Head of caudate nucleus (tissue), 42 donors: ENCODE measurements at places on chromosomes 16 and 17.

- DNase-seq = no peak
Measured at GRCh38 chr16:7268182-7268581, 64.5 kb upstream of the RBFOX1 start.

DNA sequence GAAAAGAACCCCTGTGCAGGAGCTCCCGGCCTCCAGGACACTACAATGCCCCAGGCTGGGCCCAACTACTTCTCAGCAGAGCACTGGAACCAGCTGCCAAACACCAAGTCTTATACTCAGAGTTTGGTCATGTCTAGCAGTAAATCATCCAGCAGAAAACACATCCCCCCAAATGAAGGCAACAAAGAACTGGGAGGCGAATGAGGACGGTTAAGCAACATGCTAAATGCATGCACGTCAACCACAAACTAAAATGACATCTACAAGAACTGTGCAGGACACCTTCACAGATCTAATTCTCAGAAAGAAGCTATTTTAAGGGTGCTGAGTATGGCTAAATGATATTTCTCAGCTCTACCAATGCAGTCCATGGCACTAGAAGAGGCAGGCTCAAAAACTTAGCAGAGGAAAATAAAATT lies 7.6 kb upstream of the IRX5 start:
- DNase-seq = no peak

DNA sequence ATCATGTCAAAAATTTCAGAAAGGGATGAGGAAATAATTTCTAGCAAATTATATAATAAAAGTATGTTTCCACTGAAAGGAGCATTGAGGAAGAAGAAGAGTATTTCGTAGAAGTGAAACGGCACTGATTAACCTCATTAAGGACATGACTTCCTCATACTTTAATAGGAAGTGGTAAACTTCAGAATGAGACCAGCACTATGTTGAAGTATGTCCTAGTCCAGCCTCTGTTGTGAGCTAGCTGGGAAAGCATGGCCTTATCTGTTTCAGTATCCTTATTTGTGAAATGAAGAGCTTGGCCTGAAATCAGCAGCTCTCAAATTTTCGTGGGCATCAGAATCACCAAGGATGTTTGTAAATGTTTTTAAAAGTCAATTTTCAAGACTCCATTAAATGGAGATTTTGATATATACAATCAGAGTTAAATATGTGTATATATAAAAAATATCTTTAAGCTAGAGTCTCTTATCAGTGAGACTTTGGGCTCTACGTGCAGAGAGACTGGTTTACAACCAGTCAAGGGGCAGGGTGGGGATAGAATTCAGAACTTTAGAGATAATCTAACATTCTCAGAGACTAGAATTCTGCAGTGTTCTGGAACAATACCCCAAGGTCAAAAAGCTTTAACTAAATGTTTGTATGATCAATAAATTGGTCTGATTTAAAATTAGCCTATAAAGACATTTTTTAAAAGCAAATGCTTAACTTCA lies 365.4 kb downstream of the CDH13 start:
- no peak for DNase-seq

DNA sequence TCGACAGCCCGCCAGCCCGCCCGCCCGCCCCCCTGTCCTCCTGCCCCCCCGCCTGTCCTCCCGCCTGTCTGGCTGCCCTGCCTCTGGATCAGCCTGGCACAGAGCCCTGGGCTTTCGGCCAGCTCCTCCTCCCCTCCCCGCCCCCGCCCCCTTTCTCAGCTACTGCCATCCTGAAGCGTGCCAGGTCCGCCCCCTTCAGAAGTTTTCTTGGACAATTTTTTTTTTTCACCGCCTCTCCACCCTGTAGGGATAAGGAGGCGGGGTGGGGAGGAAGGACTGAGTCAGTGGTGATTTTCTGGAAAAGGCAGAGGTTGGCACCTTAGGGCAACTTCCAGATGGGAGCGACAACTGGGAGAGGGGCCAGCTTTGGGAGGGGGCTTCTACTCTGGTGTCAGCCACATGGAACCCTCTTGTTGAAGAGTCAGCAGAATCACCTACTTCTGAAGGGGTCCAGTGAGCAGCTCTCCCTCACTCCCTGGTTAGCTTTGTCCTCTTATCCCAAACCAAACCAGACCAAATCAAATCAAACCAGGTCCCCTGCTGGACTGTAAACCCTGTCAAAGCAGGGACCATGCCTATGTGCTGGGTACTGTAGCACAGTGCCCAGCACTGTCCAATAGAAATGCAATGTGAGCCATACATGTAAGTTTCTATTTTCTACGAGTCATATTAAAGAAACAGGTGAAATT lies 19.7 kb downstream of the IGF2BP1 start:
- DNase-seq = no peak

DNA sequence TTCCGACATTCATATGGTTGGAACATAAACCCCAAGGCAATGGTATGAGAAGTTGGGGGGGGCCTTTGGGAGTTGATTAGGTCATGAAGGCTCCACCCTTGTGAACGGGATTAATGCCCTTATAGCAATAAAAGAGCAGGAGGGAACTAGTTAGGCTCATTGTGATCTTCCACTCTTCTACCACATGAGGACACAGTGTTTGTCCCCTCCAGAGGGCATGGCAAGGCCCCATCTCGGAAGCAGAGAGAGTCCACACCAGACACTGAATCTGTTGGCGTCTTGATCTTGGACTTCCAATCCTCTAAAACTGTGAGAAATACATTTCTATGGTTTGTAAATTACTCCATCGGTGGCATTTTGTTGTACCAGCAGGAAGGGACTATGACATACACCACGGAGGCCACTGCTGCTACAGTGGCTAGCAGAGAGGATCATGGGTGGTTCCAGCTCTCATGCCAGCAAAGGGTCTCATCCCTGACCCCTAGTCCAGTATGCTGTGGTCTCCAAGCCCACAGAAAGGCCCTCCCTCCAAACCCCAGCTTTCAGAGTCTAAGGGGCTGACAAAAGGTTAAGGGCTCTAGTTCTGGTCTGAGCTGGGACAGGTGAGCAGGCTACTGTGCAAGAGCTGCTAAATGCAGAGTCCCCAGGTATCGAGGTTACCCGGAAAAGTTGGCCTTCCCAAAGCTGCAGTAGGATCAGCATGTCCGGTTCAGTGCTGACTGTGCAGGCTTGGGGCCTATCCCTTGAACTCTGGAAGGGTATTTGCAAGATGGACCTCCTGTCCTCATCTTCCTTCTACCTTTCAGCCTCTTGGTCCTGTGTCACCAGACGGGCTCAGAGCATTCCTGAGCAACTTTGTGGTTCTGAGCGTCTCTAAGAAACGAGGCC lies 12.2 kb downstream of the CCR7 start:
- DNase-seq = no peak

GRCh38 chr17:31062346-31062745 lies 32.4 kb upstream of the NF1 start:
- DNase-seq = no peak

DNA sequence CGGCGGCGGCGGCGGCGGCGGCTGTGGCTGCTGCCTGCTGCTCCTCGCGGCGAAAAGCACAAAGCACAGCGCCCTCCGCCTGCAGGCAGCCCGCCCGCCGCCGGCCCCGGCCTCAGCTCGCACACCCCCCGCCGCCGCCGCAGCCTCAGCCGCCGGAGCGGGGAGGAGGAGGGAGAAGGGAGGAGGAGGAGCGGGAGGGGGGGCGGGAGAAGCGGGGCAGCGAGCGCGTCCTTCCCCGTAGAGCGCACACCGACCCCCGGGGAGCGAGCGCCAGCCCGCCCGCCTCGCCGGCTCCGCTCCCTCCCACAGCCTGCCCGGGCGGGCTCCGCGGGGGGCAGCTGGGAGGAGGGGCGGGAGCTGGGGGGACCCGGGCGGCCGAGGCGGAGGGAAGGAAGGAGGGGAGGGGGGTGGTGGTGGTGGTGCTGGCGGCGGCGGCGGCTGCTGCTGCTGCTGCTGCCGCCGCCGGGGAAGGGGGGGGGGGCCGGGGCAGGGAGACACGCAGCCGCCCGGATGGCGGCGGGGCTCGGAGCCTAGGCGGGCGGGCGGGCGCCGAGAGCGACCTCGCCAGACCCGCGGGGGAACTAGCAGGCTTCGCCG lies at the start of gene UBTF:
UBTF (minus strand) TSS at position 60 of the 597 bp plus-strand sequence. CDS start 1,446 bp downstream, outside the sequence.
- DNase-seq = peak; percentile 79

DNA sequence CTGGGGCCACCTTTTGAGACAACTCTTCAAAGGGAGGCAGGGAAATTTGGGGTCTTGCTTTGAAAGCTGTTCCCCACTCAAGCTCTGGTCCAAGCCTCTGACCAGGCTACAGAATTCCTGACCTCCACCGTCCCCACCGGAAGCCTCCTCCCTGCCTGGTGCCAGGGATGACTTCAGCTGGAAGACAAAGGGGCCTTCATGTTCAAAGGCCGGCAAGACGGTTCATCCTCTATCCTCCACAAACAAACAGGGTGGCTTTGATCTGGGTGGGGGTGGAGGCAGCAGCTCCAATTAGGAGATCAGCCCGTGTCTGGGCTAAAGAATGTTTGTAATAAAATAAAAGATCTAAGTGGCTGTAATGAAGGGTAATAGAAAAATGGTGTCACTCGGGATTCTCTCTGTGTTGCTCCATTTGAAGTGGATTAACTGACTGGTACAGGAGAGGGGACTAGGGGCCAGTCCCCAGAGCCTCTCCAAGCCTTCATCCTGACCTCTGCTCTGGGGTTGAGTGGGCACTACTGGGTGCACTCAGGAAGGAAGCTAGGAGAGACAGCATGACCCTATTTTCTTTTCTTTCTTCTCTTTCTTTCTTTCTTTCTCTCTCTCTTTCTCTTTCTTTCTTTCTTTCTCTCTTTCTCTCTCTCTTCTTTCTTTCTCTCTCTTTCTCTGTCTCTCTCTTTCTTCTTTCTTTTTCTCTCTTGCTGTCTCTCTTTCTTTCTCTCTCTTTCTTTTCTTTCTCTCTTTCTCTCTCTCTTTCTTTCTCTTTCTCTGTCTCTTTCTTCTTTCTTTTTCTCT lies 27.5 kb upstream of the NKD1 start:
- DNase-seq = peak; percentile 57

DNA sequence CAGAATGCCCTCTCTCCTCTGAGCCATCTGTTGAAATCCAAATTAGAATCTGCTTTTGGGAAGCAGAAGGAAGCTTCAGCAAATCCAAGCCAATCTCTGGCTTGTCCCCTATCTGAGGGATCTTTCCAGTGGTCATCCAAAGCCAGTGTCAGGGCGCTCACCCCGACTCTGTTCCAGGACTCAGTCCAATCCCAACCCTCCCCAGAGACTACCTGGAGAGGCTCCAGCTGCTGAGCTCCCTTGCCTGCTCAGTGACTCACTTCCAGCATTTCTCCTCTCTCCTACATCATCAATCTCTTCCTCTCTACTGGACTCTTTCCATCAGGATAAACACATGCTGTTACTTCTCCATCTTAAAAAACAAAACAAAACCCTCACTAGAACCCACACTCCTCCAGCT lies 2.4 kb downstream of the MATCAP1 start:
- DNase-seq = no peak
